ENCODE measurements at places on chromosomes 7 and 10.

DNA sequence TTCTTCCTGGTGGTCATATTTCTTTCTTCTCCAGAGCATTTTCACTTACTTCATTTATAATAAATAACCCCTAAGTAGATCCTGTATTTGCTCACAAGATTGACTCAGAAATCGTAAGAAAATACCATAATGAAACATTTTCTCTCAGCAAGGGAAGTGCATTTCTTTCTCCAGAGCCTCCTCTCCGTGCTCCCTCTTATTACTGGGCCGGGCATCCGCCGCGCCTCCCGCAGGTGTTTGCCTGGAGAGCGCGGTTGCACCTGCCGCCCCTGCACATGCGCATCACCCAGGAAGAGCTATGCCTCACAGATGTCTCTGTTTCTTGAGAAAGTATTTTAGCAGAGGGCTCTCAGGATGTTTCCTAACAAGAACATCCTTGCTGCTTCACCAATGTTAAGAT lies 509.2 kb downstream of the TCERG1L start:
- DNase-seq: no peak

DNA sequence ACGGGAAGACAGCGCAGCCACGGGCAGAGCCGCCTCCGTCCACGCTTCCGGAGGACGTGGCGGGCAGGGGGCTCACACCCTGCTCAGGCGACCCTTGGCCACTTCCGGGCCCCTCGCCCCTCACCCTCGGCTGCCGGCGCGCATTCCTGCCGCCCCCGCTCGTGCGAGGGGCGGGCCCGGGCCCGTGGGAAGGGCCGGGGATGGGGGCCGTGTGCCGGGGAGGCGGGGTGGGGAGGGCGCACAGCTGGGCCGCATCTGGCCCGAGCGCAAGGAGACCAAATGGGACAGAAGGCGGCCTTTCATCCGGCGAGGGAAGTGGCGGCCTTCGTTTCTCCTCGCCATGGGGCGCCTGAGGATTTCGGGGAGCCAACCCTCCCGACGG lies 846 bp upstream of the LFNG start:
- no peak for DNase-seq

GRCh38 chr10:26805567-26806245 lies 55.1 kb downstream of the ABI1 start:
- no peak for DNase-seq

DNA sequence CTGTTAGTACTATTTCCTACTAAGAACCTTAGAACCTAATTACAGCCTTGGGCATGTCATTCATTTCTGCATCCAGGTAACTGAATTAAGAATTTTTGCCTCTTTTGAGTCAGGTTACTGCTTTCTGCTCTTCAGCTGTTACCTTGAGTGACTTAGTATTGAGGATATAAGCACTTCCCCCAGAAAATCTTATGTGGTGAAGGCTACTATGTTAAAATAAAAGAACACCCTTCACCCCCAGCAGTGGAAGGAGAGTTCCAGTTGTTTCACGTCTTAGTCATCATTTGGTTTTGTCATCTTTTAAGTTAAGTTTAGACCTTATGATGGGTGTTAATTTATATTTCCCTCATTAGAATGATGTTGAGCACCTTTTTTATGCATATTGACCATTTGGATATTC lies 82.8 kb downstream of the GLCCI1 start:
- DNase-seq: no peak

- DNase-seq: no peak
These were observed 81.9 kb upstream of the CAPZA2 start for GRCh38 chr7:116780521-116780920.

DNA sequence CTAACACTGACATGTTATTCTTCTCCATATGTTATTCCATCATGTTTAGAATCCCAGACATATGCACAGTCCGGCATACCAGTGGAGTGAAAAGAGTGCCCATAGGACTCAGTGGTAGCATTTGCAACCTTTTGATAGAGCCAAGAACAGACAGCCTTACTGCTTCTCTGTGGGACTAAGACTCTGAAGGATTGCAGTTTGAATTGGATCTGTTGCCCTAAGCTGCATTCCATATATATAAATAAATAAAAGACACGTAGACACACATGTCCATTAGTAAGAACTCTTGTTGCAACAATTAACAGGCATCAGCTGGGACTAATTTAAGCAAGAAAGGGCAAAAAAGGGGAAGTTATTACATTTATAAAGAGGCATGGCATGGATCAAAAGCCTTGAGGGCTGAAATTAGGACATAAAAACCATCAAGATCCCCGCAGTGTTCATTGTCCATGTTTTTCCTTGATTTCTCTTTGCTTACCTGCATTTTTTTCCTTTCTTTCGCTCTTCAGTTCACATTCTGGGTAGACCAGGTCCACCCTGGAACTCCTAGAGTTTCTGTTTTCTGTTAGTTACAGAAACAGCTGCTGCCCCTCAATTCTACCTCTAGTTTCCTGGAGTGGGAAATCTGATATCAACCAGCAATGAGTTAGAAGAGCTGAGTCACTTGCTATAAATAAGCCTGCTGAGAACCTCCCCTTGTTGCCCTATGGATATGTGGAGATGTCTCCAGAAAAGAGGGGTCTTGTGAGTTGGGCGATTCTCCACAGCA lies 132.4 kb downstream of the SORCS1 start:
- DNase-seq: no peak

DNA sequence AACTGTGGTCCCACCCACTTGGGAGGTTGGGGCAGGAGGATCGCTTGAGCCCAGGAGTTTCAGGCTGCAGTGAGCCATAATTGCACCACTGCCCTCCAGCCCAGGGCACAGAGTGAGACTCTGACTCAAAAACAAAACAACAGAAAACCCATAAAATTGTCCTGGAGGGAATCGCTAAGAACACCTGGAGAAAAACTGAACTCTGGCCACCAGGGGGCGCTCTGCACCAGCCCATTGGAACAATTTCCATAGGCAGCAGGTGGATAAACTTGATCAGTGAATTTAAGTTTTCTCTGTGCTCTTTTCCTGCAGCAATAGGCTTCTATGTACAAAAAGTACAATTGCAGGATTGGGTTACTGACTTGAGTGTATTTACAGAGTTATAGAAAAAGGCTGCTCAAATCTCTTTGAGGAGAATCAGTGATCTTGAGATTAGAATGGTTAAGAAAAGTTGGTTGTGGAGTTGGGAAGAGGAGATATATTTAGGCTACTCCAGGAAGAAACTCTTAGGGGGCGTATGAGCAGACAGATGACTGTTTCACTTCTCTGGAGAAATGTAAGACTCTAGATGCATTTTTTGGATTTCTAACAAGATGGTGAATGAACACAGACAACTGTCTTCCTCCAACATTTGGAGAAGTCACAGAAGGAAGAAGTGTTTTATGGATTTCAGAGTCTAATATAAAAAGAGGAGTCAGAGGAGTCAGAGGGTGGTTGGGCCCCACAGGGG lies 274.9 kb upstream of the GALNT17 start:
- DNase-seq: peak; percentile 14

DNA sequence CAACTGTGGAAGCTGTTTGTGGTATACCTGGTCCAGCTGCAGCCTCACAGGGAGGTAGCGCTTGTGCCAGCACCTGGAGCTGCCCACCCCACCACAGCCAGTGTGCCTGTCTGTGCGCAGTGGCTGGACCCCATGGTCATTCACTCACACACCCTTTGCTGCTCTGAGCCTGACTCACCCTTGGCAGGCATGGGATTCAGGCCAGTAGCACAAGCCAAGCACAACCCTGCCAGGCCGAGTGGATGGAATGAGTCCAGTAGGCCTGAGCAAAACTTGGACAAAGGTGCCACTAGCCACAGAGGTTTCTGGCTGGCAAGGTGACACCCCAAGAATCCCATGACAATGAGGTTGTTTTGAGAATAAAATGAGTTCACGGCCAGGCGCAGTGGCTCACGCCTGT lies 19.0 kb downstream of the RBM48 start:
- DNase-seq: no peak

Measured in CD4-positive, alpha-beta T cell treated with Interleukin-1 beta for 1 hour (primary cell).